Hematopoietic multipotent progenitor cell treated with erythropoietin and hydrocortisone succinate and interleukin-3 and kit ligand, for 8 days (in vitro differentiated cells): ENCODE measurements at places on chromosomes 3 and 15.
A peak's percentile ranks its signal among the peaks of the same experiment; 100 is the strongest.

DNA sequence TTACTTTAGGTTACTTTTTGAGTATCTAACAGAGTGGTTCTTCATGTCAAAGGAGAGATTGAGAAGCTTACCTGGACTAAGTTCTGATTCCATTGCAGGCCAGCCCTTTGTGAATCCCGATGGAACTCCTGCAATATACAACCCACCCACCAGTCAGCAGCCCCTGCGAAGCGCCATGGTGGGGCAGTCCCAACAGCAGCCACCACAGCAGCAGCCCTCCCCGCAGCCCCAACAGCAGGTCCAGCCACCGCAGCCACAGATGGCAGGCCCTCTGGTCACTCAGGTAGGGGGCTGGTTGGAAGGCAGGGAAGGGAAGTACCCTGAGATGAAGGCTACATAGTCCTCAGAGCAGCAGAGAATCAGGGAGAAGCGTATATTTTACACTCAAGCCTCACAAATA is 97.8 kb downstream of the ARPP21 start:
- DNase-seq: no peak

DNA sequence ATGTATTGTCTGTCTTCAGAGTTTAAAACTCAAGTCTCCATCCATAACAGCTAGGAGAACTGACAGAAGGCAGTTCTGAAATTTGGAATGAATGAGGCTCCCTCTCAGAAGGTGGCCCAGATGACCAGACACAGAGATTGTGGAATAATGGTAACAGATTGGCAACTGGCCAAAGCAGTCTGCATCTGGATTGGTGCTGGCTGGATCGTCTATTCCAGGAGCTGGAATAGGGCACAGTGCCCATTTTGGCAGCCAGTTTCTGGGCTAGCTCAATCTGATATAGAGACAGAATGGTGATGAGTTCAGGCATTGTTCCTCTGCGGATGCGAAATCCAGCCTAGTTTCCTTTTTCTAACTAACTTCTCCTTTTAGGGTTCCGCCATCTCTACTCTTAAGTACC is 851.7 kb downstream of the PDCD6IP start:
- DNase-seq: no peak

- no peak for DNase-seq
Observed at GRCh38 chr15:93420050-93420452, 331.0 kb upstream of the RGMA start.

DNA sequence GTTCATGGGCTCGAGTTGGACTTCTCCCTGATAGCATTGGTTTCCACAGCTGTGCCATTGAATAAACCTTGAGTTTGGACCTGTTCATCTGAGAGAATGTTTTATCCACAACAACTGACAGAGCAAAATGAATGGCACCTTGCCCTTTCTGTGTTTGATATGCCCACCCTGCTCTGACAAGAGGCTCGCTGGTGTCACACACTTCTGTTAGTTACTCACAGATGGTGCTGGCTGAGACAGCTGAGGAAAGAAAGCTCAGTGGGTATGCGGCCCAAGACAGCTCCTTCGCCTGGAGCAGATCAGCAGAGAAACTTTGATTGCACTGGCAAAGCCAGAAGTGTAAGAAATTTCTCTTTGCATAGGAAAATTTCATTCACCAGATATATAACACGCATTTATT is 2.5 kb upstream of the CAPN3 start:
- no peak for DNase-seq

DNA sequence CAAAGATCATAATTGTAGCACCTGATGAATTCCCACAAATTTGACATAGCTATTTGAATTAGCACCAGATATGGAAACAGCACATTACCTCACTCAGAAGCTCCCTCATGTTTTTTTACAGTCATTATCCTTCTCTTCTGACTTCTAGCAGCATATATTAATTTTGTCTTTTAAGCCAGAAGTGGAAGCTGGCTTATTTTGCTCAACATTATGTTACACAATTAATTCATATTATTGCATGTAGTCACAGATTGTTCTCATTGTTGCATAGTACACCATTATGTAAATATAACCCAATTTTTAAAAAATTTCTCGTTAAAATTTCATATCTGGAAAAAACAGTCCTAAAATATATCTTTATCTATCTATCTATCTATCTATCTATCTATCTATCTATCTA is 762.3 kb downstream of the TUSC7 start:
- no peak for DNase-seq

- no peak for DNase-seq
Observed at GRCh38 chr15:74220475-74221248, 15.5 kb upstream of the CCDC33 start.

- no peak for DNase-seq
Observed at GRCh38 chr3:170640737-170641171, 54.9 kb upstream of the SLC7A14 start.

- DNase-seq: no peak
Observed at GRCh38 chr15:100191161-100191560, 150.6 kb downstream of the ADAMTS17 start.

DNA sequence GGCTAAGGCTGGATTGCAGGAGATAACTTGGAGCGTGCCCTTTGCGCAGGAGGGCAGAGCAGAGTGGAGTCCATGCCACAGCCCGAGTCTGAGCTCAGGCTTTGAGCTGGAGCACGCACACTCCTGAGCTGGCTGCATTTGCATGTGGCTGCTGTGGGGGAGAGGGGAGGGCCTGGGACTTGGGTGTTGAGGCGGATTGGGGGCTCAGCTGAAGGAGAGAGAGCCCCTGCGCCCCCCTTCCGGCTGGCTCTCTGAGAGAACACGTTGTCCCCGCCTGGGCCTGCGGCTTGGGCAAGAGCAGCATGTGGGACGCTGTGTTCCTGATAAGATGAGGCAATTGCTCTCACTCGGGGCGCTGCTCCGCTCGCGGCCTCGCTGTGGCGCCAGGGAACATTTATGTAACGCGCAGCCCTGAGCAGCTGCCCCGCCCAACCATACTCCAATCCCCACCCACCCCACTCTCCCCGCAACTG is 39.1 kb downstream of the KLF13 start:
- DNase-seq: peak; percentile 98

GRCh38 chr15:35208353-35208752 is 123.3 kb upstream of the NANOGP8 start:
- DNase-seq: no peak

- no peak for DNase-seq
Observed at GRCh38 chr15:90866161-90866715, 2.1 kb upstream of the FURIN start.

GRCh38 chr15:39942101-39942752 is 8.3 kb downstream of the EIF2AK4 start:
- DNase-seq: peak; percentile 18

GRCh38 chr15:72445426-72445825 is 28.7 kb upstream of the ARIH1 start:
- DNase-seq: no peak

DNA sequence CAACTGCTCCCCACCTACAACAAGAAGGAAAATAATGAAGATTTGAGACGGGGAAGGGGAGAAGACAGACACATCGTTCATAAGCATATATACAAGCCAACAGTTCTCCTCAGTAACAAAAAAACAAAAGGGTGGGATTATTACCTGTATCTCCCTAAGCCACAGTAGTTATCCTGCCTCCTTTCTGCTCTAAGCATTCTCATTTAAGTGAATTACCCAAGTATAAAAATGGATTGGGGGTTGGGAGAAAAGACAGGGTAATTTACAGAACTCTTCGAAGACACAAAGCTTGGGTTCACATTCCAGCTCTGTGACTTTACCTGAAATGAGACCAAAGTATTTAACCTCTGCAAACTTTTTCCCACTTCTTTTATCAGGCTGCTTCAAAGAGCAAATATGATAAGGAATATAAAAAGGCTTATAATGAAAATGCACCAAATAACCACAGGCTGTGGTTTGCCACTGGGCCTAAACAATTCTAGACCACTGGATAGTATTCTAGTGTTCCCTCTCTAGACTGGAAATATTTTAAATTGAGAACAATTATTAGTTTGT is 64.4 kb downstream of the UACA start:
- DNase-seq: no peak

- DNase-seq: no peak
Observed at GRCh38 chr3:184716622-184717398, 4.9 kb upstream of the MAGEF1 start.

DNA sequence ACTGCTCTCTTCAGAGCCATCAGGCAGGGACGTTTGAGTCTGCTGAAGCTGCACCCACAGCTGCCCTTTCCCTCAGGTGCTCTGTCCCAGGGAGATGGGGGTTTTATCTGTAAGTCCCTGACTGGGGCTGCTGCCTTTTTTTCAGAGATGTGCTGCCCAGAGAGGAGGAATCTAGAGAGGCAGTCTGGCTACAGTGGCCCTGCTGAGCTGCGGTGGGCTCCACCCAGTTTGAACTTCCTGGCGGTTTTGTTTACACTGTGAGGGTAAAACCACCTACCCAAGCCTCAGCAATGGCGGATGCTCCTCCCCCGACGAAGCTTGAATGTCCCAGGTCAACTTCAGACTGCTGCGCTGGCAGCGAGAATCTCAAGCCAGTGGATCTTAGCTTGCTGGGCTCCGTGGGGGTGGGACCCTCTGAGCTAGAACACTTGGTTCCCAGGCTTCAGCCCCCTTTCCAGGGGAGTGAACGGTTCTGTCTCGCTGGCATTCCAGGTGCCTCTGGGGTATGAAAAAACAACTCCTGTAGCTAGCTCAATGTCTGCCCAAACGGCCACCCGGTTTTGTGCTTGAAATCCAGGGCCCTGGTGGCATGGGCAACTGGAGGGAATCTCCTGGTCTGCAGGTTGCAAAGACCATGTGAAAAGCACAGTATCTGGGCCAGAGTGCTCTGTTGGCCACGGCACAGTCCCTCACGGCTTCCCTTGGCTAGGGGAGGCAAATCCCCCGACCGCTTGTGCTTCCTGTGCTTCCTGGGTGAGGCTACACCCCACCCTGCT is 21.1 kb upstream of the ST6GAL1 start:
- peak; percentile 87 for DNase-seq

DNA sequence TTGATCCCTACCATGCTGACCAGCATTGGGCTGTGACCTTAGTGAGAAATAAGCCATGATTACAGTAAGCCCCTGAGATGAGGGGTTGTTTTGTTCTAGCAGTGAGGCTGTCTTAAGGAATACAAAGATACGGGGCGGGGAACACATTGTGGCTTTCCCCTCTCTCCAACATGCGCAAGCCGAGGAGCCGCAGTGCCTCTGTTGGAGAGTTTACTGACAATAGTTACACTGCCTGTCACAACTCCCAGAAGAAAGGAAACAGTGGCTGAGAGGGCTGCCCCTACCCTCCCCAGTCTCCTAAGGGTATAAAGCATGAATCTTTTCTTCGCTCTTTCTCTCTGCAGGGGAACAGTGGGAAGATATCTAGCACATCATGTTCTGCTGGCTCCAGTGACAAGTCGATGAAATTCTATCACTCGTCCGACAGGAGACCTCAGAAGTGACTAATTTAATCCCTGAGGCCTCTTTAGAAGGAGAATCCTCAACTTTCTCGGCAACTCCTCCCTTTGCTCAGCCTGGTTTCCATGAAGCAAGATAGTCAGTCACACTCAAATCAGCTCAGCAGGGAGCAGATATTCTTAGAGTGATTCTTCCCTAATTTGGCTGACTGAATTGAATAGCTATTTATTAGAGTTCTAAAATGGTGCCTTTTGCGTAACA is 409.0 kb upstream of the PROK2 start:
- no peak for DNase-seq

- DNase-seq: no peak
Observed at GRCh38 chr3:71684757-71685386, 40.3 kb downstream of the EIF4E3 start.

- no peak for DNase-seq
Observed at GRCh38 chr3:178588628-178589027, 52.4 kb downstream of the KCNMB2 start.

- DNase-seq: no peak
Observed at GRCh38 chr3:154759966-154760365, 320.2 kb upstream of the MME start.

DNA sequence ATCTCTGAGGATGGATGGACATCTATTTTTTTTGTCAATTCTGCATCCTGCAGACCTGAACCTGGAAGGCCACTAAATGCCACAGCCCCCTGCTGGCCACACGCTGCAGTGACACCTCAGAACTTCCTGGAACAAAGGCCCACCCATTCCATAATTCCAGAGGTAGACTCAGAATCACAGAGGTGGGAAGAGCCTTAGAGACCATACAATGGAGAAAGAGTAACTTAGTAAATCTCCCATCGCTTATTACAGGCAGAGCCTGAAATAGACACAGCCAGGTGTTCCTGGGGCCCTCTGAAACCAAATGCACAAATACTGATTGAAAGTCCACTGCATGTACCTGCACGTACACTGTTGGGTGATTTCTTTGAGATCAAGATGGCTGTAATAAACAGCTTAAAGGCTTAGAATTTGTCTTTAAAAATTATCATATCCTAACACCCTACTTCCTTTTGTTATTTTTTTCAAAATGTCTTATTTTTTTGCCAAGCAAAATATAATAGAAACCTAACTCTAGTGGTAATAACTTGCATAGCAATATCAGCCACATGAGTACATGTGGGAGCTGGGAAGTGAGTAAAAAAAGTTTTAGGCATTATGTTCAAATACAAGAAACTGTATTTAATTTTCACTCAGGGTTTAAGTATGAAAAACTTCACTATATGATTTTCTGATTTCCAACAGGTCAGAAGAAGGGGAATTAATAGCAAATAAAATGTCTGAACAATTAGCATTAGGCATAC is 62.7 kb downstream of the EOMES start:
- peak; percentile 38 for DNase-seq

DNA sequence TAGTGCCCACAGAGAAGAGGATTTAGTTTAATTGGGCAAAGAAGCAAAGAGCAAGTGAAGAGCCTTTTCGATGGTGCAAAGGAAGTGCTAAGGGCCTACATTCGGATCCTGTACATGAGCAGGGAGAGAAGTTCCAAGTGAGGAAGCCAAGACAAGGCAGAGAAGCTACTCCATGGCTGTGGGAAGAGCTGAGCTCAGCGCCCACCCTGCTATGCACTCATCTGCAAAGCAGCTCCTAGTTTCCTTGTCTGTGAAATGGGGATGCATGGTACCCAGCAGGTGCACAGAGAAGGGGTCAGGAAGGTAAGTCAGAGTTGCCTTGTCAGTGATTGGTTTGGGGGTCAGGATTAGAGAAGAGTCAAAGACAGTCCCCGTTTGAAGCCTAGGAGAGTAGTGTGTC is 126.5 kb downstream of the PDE8A start:
- DNase-seq: no peak

DNA sequence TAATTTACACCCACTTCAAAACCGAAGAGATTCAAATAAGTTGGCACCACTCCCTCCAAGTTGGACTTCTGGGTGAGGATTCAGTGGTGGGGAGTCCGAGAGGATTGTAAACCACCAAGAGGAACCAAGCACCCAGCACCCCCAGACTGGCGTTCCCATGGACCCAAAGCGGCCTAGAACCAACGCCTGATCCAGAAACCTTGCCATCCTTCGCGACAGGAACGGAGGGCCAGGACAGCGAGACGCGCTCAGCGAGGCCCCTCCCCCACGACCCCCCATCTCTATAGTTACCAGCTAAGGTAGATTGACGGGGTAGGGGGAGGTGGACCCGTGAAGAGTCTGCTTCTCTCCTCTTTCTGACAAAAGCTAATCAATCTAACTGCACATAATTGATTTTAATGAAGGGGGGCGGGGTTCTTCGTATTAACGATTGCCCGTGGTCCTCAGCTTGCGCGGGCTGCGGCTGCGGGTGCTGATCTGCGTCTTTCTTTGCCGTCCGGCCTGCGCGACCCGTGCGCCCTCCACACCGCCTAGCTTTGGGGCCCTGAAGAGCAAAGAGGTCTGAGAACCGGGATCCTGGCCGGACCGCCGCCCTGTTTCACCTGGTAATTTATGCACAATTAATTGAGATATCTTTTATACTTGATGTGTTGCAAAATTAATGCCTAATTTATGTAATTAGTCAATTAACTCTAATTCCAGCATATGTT is 10.9 kb upstream of the FOXB1 start:
- no peak for DNase-seq
